Globus pallidus (tissue), 1 donor: ENCODE measurements at places on chromosomes 16 and 17.
A peak's percentile ranks its signal among the peaks of the same experiment; 100 is the strongest.

DNA sequence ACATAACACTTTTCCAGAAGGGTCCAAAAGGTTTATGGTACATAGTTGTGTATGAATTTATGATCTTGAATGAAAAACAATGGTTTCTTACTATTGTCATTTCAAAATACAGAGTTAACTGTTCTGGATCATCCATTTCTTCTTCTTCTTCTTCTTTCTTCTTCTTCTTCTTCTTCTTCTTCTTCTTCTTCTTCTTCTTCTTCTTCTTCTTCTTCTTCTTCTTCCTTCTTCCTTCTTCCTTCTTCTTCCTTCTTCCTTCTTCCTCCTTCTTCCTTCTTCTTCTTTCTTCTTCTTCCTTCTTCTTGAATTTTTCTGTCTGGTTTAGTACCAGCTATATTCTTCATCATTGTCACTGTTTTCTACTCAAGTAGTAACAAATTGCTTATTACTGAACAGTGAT, 47.8 kb downstream of the TNRC6C start:
- no peak for DNase-seq

- no peak for DNase-seq
Observed at GRCh38 chr16:84068783-84069462, 26.3 kb upstream of the SLC38A8 start.

GRCh38 chr17:12047681-12048376, 27.2 kb downstream of the MAP2K4 start:
- DNase-seq: no peak

DNA sequence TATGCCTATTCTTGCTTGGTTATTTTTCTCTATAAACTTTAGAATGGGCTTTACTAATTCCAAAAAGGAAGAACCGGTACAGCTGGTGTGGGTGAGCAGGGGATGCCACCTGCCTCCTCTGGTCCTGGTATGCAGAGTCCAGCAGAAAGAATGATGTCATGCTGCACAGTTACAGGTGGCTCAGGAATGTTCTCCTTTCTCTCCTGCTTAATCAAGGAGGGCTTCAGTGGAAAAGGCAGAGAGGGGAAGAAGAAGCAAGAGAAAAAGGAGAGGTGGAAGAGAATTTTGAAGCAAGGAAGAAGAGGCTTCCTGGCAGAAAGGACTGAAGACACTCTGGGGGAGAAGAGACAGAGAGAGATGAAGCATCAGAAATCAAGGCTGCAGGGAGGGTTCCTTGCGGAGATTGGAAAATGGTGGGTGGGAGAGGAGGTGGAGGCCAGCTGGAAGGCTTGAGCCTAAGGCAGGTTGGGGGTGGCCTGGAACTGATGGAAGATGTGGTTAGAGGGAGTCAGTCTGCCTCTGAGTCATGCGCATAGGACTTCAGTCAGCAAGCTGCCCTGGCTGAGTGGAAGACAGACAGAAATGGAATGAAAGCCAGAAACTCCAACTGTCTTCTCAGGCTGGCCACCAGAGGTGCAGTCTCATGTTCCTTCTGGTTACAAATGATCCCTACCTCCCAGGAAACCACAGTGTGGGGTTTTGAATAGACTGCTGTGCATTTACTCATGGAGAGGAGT, 64.6 kb upstream of the CRHR1 start:
- no peak for DNase-seq

GRCh38 chr17:35449371-35449931, 885 bp upstream of the SLFN13 start:
- DNase-seq: no peak

DNA sequence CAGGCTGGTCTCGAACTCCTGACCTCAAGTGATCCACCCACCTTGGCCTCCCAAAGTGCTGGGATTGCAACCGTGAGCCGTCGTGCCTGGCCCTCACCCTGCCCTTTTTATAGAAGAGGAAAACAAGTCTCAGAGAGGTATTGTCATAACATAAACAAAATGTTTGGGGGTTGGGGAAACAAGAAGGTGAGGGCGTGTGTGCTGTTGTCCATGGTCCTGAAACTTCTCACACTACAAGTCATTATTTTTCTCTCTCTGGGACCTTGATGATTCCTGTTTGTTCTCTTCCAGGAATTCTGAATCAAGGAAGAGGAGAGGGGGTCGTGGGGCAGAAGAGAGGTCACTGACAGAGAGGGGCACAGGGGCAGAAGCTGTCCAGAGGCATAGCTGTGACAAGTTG, 160.2 kb upstream of the LHX1 start:
- no peak for DNase-seq

DNA sequence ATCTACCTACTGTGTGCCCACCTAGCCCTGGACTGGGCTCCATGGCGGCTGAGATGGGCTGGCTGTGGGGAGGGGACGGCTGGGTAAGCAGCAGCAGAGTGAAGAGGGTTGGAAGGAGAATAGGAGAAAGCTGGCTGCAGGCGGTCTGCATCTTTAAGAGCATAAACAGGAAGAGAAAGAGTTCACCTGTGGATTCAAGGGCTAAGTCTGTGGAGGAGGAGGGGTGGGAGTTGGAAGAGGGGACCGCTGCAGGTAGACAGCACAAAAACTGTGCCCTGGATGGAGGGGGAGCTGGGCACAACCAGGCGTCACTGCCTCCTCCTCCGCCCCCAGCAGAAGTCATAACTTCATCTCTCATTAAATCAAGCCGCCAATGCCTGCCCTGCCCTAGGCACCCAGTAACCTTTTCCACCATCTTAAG, 677 bp downstream of the SLC13A2 start:
- DNase-seq: no peak

DNA sequence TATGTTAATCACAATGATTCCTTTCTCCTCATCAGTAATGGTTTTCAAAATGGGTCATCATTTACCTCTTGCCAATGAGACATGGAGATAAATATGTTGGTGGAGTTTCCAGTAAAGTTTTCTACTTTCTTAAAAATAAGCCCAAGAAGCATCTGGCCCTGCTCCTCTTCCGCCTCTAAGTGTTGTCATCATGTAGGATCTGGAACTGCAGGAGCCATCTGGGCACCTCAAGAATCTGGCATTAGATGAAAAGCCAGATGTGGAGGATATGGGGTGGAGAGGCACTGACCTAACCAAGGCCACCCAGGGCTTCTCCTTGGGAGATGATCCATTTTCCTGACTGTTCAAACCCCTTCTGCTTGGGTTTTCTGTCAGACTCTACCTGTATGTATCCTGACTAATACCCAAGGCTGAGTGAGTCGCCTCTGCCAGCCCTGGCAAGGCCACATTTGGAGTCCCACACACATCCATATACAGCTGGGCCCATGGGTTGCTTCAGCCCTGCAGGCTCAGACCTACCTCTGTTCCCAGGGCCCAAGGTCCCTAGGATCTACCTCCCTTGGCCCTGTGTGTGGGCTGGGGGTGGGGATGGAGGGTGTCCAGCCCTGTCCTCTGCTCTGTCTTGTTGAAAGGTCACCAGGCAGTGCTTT, 24.6 kb downstream of the CCDC182 start:
- no peak for DNase-seq

DNA sequence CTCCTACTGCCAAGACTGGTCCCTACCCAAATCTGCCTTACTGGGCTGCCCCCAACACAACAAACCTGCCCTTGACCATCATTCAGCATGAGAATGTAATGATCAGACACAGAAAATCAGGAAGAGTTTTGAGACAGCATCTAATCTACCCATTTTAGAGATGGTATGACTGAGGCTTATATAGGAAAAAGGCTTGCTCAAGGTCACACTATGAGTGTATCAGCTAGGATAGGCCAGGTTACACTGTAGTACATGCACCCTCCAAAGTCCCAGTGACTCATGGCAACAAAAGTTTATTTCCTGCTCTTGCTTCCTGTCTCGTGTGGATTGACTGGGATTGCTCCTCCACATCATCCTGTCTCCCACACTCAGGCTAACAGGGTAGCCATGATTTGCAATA, 27.9 kb downstream of the NLRC5 start:
- DNase-seq: no peak

GRCh38 chr17:49588312-49588711, 12.6 kb downstream of the NXPH3 start:
- no peak for DNase-seq

GRCh38 chr16:84712801-84713775, 13.3 kb downstream of the USP10 start:
- no peak for DNase-seq

DNA sequence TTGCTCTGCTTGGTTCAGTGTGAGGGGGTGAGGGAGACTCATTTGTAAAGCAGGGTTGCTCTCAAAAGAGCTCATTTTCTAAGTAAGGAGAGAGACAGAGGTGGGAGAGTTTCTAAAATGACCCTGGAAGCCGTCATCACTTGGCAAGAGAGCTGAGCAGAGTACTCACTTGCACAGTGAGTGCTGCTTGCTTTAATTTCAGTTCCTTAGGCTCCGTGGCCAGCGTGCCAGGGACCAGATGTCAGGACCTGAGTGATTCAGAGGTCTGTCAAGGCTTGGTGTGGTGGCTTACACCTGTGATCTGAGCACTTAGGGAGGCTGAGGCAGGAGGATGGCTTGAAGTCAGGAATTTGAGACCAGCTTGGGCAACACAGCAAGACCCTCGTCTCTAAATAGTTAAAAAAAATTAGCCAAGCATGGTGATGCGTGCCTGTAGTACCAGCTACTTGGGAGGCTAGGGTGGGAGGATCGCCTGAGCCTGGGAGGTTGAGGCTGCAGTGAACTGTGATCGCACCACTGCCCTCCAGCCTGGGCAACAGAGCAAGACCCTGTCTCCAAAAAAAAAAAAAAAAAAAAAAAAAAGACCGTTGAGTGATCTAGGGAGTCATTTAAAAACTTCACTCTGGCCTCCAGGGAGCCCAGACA, 10.7 kb downstream of the ZNF205 start:
- DNase-seq: no peak

DNA sequence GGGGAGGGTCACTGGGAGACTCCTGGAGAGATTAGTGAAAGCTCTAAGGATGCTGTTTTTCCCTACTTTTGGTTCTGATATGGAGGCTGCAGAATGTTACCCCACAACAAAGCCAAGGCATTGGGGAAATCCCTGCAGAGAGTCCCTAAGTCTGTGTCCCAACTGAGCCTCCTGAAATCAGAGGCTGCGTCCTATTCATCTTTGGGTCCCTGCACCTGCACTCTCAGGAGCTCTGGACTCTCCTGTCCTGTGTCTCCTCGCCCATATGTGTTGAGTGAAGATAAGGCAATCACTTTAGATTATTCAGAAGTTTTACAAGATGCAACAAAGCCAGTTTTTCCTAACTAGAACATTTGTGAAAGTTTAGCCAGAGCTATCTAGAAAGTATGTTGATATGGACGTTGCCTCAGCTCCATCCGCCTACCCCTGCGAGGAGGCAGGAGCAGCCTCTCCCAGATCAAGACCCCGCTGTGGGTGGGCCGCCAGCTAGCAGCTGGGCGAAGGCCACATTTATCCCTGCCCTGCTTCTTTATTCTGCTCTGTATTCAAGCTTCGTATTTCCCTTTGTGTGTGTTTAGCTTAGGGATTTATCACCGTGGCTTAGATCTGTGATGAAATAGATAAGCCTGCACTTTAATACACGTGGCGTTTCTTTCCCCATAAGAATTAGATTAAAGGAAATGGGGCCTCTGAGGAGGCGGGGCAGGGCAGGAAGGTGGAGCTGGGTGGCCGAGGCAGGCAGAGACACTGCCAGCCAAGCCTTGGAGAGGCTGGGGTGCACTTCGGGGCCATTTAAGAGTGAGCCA, 37.4 kb downstream of the SHISA6 start:
- no peak for DNase-seq

DNA sequence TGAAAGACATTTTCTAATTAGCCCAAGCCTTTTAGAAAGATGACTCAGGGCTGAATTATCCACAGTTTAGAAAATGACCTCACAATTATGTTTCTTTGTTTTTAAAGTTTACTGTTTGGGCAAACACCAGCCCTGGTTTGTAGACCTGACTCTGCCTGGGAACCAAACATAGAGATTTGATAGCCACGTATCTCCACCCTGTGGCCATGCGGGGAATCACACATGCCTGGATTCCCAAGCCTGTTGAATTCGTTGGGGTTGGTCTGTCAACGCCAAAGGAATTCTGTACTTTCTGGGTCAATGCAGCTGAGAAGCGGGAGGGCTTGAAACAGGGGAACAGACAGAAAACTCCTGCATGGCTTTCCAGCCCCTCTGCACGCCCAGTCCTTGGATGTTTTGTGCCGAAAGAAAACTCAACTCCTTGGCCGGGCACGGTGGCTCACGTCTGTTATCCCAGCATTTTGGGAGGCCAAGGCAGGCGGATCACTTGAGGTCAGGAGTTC, 26.9 kb downstream of the CD300A start:
- DNase-seq: peak; percentile 54

- no peak for DNase-seq
Observed at GRCh38 chr17:76940738-76941350, 72.6 kb downstream of the MGAT5B start.
